ENCODE measurements at places on chromosomes 5 and 9. TPM values are rescaled to one million over a fixed set of nuclear protein-coding genes. Genes with fewer than 3 reads are reported as not detected.

WNT8A gene
- not detected for total RNA-seq

GFI1B gene
- total RNA-seq = not detected

IFNA2 gene
- total RNA-seq = not detected

PCDHGB4 gene
- total RNA-seq = 11.3 TPM

GPRIN1 gene
- 9.8 TPM for total RNA-seq

FBXL7 gene
- 4.2 TPM for total RNA-seq

ANKRD31 gene
- total RNA-seq = 0.11 TPM

NXNL2 gene
- total RNA-seq = 8.5 TPM

APBA1 gene
- total RNA-seq = 9.2 TPM

SH3PXD2B gene
- 24.1 TPM for total RNA-seq

ACOT12 gene
- total RNA-seq = 0.37 TPM

CARD9 gene
- total RNA-seq = 3.4 TPM

SLC45A2 gene
- total RNA-seq = under 0.01 TPM

PCDHB3 gene
- total RNA-seq = 0.77 TPM

TNFSF8 gene
- not detected for total RNA-seq

FBP2 gene
- total RNA-seq = not detected

TRIM14 gene
- total RNA-seq = 7.7 TPM

CKMT2 gene
- 25.2 TPM for total RNA-seq

POLR3G gene
- 40.8 TPM for total RNA-seq

STRBP gene
- 6.8 TPM for total RNA-seq

SMIM33 gene
- not detected for total RNA-seq

CDK9 gene
- 44.3 TPM for total RNA-seq

BAAT gene
- under 0.01 TPM for total RNA-seq

OR13C3 gene
- total RNA-seq = not detected

SPEF2 gene
- 4.8 TPM for total RNA-seq

TOR4A gene
- 38.7 TPM for total RNA-seq

DMXL1 gene
- 36.7 TPM for total RNA-seq

SLC44A1 gene
- total RNA-seq = 78.0 TPM

NUDT2 gene
- 38.8 TPM for total RNA-seq

NEURL1B gene
- total RNA-seq = 11.4 TPM

LECT2 gene
- not detected for total RNA-seq

CNTNAP3 gene
- 0.87 TPM for total RNA-seq

All from uterine smooth muscle cell (primary cell).